ENCODE measurements at places on chromosomes 16 and 17.
A peak's percentile ranks its signal among the peaks of the same experiment; 100 is the strongest.

DNA sequence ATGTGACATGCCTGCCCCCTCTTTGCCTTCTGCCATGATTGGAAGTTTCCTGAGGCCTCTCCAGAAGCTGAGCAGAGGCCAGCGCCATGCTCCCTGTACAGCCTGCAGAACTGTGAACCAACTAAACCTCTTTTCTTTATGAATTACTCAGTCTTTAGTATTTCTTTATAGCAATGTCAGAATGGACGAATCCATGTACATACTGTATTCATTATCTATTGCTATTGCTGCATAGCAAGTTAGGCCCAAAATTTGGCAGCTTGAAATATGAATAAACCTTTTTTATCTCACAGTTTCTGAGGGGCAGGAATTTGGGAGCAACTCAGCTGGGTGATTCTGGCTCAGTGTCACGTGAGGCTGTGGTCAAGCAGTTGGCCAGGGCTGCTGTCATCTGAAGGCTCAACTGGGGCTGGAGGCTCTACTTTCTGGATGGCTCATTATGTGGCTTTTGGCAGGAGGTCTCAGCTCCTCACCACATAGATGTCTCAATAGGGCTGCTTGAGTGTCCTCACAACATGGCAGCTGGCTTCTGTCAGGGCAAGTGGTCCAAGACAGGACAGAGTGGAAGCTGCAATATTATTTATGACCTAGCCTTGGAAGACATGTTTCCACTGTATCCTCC, 40.0 kb downstream of the SOCS1 start:
- DNase-seq: no peak

- DNase-seq: no peak
Observed at GRCh38 chr17:8662973-8663372, 32.4 kb upstream of the MYH10 start.

DNA sequence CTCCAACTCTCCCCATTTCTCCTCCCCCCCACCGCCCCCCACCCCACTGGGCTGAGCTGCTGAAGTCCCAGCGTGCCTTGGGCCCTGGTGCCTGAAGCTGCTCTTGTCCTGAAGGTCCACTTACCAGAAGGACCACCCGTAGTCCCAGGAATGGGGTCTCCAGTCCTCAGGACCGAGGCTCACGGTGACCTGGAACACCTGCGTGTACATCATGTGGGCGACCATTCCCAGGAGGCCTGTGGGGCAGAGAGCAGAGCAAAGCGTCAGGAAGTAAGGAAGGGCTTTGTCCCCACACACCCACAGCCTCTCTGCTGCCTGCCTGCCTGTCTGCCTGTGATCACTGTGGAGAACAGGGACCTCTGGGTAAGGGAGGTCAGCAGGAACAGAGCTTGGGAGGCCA, 218.7 kb downstream of the GSG1L start:
- DNase-seq: no peak

GRCh38 chr17:35537601-35538141, at the start of gene SLFN12L:
SLFN12L (minus strand) TSS chr17:35537678; CDS start chr17:35522364, 15,314 bp downstream.
- DNase-seq: no peak

- peak; percentile 93 for DNase-seq
Observed at GRCh38 chr16:85114909-85115567, 2.8 kb upstream of the CIBAR2 start.

DNA sequence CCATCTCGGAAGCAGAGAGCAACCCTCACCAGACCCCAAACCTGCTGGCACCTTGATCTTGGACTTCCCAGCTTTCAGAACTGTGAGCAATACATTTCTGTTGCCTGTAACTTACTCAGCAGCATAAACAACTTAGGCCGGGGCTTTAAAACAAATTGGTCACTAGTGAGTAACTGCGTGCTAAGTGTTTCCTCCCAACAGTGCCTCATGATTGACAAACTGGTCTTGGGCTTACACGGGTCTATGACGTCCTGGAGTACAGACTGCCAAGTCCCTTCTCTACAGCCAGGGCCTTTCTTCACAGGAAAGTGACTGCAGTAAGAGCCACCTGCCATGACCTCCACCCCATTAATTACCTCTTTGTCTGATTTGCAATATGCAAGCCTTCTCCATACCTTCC, 136.7 kb downstream of the XYLT1 start:
- peak; percentile 65 for DNase-seq
